ENCODE measurements at places on chromosomes 5 and 9.

DNA sequence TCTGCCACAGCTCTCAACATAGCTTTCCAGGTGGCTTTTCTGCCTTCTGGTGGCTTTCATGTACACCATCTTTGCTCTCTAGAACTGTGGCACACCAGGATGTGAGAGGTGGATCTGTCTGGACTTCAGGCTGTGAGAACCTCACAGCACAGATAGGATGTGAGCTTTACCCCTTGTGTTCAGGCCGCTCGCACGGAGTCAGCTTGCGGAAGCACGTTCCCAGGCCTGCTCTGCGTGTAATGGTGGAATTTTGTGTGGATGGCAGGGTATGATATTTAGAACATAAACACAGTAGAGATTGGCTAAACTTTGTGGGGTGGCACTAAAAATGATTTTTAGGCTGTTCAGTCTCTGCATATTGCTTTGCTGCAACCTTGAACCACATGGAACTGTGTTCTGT, 250.5 kb downstream of the FANCC start:
- no peak for DNase-seq

DNA sequence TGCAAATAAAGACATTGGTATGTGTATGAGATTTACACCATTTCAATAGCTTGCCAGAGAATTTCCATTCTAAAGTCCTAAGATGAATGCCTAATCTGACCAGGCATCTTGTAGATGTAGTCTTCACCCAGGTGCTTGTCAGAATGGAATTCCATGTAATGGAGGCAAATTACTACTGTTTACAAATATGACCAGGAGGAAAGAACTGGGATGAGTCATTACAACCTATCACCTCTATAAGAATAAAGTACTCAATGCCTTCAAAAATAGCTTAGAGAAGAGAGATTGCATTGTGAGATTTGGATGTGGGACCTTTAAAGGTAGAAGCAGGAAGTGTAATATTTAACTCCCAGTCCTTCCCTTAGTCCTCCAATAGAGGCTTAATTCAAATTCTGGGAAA, 507.0 kb upstream of the PTGER4 start:
- DNase-seq: no peak

DNA sequence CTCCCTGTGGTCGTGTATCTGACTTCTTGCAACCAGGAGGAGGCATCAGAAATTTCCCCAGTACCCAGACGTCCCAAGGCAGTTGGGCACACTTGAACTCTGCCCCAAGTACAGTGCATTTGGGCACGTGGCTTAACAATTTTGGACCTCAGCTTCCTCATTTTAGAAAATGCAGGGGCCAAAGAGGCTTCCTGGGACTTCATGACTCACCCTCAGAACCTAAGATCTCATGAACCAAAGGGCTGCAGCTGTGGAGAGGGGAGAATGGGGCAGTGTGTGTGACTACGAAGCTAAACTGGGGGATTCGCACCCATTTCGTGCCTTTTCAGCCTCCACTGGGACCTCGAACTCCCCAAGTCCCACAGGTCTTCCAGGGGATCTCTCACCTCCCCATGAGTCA, 59.2 kb downstream of the SYK start:
- DNase-seq: no peak

GRCh38 chr5:37966291-37966690, 126.5 kb upstream of the GDNF start:
- DNase-seq: no peak

DNA sequence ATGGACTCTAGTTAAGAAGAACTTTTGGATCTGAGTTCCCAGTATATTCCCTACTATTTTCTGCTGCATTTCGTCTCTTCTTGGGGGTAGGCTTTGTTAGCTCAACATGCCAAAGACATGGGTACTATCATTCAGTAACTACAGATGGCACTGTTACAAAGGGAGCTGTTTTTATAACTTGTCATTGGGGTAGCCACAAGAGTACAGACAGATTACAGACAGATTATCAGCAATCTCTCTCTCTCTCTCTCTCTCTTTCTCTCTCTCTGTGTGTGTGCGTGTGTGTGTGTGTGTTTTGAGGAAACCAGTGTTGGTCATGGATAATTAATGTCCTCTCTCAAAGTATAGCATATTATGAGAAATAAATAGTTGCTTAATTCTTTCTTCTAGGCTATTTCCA, 116.1 kb downstream of the WDR70 start:
- DNase-seq: no peak

- no peak for DNase-seq
Observed at GRCh38 chr9:75878488-75878860, 12.0 kb upstream of the PCSK5 start.
